ENCODE measurements at places on chromosomes 1 and 21. TPM values are rescaled to one million over a fixed set of nuclear protein-coding genes. Genes with fewer than 3 reads are reported as not detected.

TTC34 gene
- 0.16 TPM for polyA plus RNA-seq

GJA5 gene
- not detected for polyA plus RNA-seq

UBE2U gene
- polyA plus RNA-seq: not detected

CFHR3 gene
- polyA plus RNA-seq: 0.18 TPM

FCRL2 gene
- not detected for polyA plus RNA-seq

DHRS3 gene
- polyA plus RNA-seq: 44.8 TPM

CHODL gene
- not detected for polyA plus RNA-seq

PFDN2 gene
- 340 TPM for polyA plus RNA-seq

ETV3L gene
- polyA plus RNA-seq: not detected

KIF21B gene
- 0.26 TPM for polyA plus RNA-seq

GALNT2 gene
- polyA plus RNA-seq: 118 TPM

LCE3D gene
- polyA plus RNA-seq: not detected

MAP1LC3C gene
- polyA plus RNA-seq: 0.20 TPM

NR1I3 gene
- not detected for polyA plus RNA-seq

CITED4 gene
- polyA plus RNA-seq: 5.9 TPM

SLC30A10 gene
- polyA plus RNA-seq: 0.02 TPM

DNA sequence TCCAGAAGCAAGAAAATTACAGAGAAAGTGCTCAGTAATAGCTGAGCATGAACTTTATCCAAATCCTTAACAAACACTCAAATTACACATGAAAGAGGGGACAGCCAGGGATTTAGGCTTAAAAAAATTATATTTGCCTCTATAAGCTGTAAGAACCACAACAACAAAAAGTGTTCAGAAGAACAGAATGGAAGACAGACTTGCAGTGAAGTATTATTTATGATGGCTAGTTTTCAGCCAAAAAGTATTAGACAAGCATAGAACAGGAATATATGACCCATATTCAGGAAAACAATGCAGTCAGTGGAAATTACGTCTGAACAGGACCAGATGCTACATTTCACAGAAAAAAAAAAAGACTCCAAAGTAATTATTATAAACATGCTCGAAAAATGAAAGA lies 1246.3 kb downstream of the NCAM2 start:
- no peaks in the 10 kb centered on the region for H3K4me1 ChIP-seq
- H3K36me3 ChIP-seq: no peaks in the 10 kb centered on the region
- no peaks in the 10 kb centered on the region for H3K27me3 ChIP-seq
- DNase-seq: no peak
- no peak overlapping the region for H3K4me3 ChIP-seq
- no peak overlapping the region for H3K27ac ChIP-seq

GRCh38 chr1:31394584-31395193 lies 18.3 kb upstream of the SERINC2 start:
- H3K27ac ChIP-seq: no peak overlapping the region
- peak overlapping the region; percentile 41 for H3K4me3 ChIP-seq
- H3K36me3 ChIP-seq: no peaks in the 10 kb centered on the region

GRCh38 chr1:115051850-115052249 lies 22.2 kb downstream of the TSHB start:
- no peak overlapping the region for H3K4me3 ChIP-seq
- H3K36me3 ChIP-seq: no peaks in the 10 kb centered on the region

- no peak for DNase-seq
- H3K4me1 ChIP-seq: no peaks in the 10 kb centered on the region
- H3K27ac ChIP-seq: no peak overlapping the region
- no peaks in the 10 kb centered on the region for H3K27me3 ChIP-seq
- no peaks in the 10 kb centered on the region for H3K36me3 ChIP-seq
- no peak overlapping the region for H3K4me3 ChIP-seq
Measured at GRCh38 chr1:65002156-65002507, 35.8 kb upstream of the JAK1 start.

GRCh38 chr1:38827318-38827717 lies 32.3 kb downstream of the RRAGC start:
- H3K4me1 ChIP-seq: no peaks in the 10 kb centered on the region
- peaks cover 65% of the 10 kb centered on the region for H3K27me3 ChIP-seq
- no peak overlapping the region for H3K27ac ChIP-seq
- DNase-seq: no peak
- H3K4me3 ChIP-seq: no peak overlapping the region

- DNase-seq: no peak
- H3K27me3 ChIP-seq: no peaks in the 10 kb centered on the region
- no peak overlapping the region for H3K27ac ChIP-seq
- H3K4me3 ChIP-seq: no peak overlapping the region
- H3K4me1 ChIP-seq: peaks cover 25% of the 10 kb centered on the region
Measured at GRCh38 chr1:183301239-183301638, 115.2 kb downstream of the LAMC2 start.

DNA sequence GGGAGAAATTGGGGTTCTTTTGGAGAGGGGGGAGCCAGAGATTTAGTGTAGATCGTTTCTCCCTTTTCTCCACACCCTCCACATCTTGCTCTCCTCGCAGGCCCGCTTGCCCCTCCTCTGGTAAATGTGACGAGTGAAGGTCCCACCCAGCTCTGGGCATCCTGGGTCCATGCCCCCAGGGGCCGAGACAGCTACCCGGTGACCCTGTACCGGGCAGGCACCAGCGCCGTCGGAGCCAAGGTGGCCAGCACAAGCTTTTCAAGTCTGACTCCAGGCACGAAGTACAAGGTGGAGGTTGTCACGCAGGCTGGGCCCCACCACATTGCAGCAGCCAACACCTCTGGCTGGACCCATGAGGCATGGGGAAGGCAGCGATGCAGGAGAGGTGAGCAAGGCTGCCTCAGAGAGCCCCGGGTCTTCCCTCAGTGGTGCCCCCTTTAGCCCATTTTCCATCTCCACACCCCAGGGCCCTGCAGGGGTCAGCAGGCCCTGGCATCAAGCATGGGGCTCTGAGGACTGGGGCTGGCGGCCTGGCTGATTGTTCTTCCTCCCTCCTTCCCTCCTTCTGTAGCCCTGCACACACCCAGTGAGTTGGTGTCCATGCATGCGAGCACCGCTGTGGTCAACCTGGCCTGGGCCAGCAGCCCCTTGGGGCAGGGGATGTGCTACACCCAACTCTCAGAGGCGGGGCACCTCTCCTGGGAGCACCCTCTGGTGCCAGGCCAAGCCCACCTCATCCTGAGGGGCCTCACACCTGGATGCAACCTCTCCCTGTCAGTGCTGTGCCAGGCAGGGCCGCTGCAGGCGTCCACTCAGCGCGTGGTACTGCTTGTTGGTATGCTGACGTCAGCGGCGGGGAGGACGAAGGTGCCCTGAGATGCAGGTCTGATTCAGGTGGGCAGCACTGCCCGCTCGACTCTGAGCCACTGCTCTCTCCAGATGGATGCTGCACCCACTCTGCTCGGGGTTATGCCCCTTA lies 16.4 kb upstream of the LGR6 start:
- peaks cover 12% of the 10 kb centered on the region for H3K27me3 ChIP-seq
- H3K4me3 ChIP-seq: no peak overlapping the region
- H3K36me3 ChIP-seq: no peaks in the 10 kb centered on the region
- no peaks in the 10 kb centered on the region for H3K4me1 ChIP-seq
- no peak overlapping the region for H3K27ac ChIP-seq
- DNase-seq: no peak

DNA sequence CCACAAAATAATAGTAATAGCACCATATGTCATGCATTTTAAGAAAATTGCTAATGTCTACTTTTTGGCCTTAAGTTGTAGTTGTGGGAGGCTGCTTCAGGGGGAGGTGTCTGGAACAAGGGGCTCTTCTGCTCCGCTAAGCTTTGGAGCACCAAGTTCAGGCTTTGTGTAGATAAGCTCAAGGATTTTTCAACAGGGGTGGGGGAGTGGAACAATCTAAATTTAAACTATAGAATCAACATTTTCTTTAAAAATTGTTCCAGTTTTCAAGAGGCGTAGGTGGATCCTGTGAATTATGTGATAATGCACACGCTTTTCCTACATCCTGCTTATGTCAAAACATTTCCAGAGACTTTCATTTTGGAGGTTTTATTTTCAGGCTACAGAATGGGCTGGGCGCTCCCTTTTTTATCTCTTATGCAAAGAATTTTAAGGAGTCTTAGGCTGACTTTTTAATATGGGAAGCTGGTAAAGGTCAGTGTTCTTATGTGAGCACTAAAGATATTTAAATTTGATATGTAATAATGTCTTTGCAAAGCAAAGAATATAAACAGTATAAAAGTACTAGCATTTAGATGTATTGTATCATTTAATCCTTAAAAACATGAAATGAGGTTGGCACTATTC lies 9.9 kb downstream of the ATP1A1 start:
- peaks cover 42% of the 10 kb centered on the region for H3K4me1 ChIP-seq
- no peak for DNase-seq
- H3K27ac ChIP-seq: no peak overlapping the region
- H3K4me3 ChIP-seq: no peak overlapping the region
- no peaks in the 10 kb centered on the region for H3K27me3 ChIP-seq

GRCh38 chr21:24183077-24183476 lies 1424.2 kb downstream of the MRPL39 start:
- H3K27ac ChIP-seq: no peak overlapping the region
- no peaks in the 10 kb centered on the region for H3K36me3 ChIP-seq
- no peaks in the 10 kb centered on the region for H3K27me3 ChIP-seq
- no peak overlapping the region for H3K4me3 ChIP-seq

DNA sequence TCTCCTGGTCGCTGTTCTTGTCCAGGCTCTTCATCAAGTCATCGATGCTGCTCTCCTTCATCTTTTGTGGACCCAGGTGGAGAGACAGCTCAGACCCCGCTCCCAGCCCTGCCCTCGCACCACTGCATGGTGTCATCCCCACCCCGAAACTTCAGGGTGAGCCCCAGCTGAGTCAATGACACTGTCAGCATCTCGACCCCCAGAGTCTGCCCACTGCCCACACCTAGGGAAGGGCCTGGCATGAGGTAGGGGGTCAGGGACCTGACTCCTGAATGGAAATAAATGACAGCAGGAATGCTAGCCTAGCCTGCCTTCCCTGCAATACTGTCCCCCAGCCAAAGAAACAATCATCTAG lies 1.6 kb upstream of the S100A6 start:
- no peaks in the 10 kb centered on the region for H3K27me3 ChIP-seq
- no peak overlapping the region for H3K27ac ChIP-seq
- H3K4me1 ChIP-seq: peaks cover 15% of the 10 kb centered on the region
- peaks cover 4% of the 10 kb centered on the region for H3K36me3 ChIP-seq
- DNase-seq: no peak

- no peak overlapping the region for H3K4me3 ChIP-seq
- H3K4me1 ChIP-seq: no peaks in the 10 kb centered on the region
- DNase-seq: no peak
- H3K27ac ChIP-seq: no peak overlapping the region
- no peaks in the 10 kb centered on the region for H3K36me3 ChIP-seq
- no peaks in the 10 kb centered on the region for H3K27me3 ChIP-seq
Measured at GRCh38 chr1:191760016-191760415, 398.2 kb upstream of the RGS18 start.

DNA sequence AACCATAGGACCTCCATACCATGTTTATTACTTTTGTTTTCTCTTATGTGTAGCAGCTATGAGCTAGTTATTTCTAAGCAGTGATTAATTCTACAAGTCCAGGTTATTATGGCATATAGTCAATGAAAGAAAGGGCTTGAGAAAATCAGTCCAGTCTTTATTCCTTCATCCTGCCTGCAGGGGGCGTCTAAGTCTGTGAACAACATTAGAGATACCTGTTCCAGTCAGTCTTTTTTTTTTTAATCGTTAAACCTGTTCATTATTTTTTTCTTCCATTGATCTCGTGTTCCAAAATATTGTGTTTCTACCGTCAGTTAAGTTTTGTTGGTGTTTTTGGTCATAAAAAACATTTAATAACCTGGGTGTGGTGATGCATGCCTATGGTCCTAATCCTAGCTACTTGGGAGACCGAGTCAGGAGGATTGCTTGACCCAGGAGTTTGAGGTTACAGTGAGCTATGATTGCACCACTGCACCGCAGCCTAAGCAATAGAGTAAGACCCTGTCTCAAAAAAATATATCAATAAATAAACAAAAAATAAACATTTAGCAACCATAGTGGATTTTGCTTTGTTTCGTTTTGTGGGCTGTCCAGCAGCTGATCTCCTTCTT lies 29.4 kb upstream of the CD2 start:
- no peak overlapping the region for H3K4me3 ChIP-seq
- H3K27ac ChIP-seq: no peak overlapping the region
- H3K36me3 ChIP-seq: no peaks in the 10 kb centered on the region

- H3K36me3 ChIP-seq: no peaks in the 10 kb centered on the region
- no peaks in the 10 kb centered on the region for H3K4me1 ChIP-seq
- no peak overlapping the region for H3K27ac ChIP-seq
- no peak overlapping the region for H3K4me3 ChIP-seq
- no peaks in the 10 kb centered on the region for H3K27me3 ChIP-seq
Measured at GRCh38 chr1:34842952-34843371, 16.6 kb downstream of the SMIM12 start.

DNA sequence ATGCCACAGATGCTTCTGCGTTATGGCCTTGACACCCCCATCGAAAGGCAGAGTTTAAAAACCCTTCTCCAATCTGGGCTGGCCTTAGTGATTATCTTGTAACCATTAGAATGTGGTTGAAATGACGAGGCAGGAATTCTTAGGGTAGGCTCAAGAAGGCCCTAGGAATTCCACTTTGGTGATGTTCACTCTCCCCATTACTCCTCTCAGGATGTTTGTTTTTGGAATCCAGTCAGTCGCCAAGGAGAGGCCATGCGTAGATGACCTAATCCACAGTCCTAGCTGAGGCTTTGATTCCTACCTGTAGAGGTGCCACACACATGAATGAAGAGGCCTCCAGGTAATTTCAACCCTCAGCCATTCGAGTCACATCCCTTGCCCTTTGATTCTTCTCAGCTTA lies 318.2 kb downstream of the NEGR1 start:
- no peaks in the 10 kb centered on the region for H3K27me3 ChIP-seq
- H3K4me1 ChIP-seq: no peaks in the 10 kb centered on the region
- no peak for DNase-seq
- no peak overlapping the region for H3K27ac ChIP-seq
- H3K36me3 ChIP-seq: no peaks in the 10 kb centered on the region

GRCh38 chr1:203860396-203861025 lies 888 bp upstream of the SNRPE start:
- H3K27ac ChIP-seq: no peak overlapping the region
- H3K36me3 ChIP-seq: peaks cover 26% of the 10 kb centered on the region
- peak overlapping the region; percentile 73 for H3K4me3 ChIP-seq
- no peaks in the 10 kb centered on the region for H3K27me3 ChIP-seq
- DNase-seq: no peak
- peaks cover 8% of the 10 kb centered on the region for H3K4me1 ChIP-seq

DNA sequence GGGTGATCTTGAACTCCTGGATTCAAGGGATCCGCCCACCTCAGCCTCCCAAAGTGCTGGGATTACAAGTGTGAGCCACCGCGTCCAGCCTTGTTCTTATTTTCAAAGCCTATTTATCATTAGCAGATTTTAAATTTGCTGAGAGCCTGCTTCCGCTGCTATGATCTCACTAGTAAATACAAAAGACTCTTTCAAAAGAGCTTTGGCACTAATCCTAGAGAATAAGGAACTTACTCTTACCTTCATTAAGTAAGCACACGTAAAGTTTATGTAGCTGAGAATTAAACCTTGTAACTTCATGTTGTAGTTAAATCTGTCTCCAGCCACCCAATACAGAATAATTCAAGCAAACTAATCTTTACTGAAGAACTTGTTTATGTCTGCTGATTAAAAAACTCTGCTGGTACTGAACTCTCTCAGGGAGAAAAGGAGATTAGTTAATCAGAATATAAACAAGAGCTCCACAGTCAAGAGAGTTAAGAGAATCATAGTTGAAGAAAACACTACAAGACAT lies 72.3 kb downstream of the RUSC1 start:
- H3K4me3 ChIP-seq: no peak overlapping the region
- H3K27me3 ChIP-seq: no peaks in the 10 kb centered on the region
- no peaks in the 10 kb centered on the region for H3K4me1 ChIP-seq
- H3K27ac ChIP-seq: no peak overlapping the region
- H3K36me3 ChIP-seq: peaks cover 37% of the 10 kb centered on the region

GRCh38 chr1:160148121-160148520 lies 3.3 kb upstream of the ATP1A4 start:
- no peaks in the 10 kb centered on the region for H3K36me3 ChIP-seq
- 0 out of 2 replicates have a peak, but pooled peaks cover 9% of the 10 kb centered on the region for H3K4me1 ChIP-seq
- H3K4me3 ChIP-seq: no peak overlapping the region

Data from SK-N-SH (cell line).